ENCODE measurements at places on chromosomes 3 and 15.

DNA sequence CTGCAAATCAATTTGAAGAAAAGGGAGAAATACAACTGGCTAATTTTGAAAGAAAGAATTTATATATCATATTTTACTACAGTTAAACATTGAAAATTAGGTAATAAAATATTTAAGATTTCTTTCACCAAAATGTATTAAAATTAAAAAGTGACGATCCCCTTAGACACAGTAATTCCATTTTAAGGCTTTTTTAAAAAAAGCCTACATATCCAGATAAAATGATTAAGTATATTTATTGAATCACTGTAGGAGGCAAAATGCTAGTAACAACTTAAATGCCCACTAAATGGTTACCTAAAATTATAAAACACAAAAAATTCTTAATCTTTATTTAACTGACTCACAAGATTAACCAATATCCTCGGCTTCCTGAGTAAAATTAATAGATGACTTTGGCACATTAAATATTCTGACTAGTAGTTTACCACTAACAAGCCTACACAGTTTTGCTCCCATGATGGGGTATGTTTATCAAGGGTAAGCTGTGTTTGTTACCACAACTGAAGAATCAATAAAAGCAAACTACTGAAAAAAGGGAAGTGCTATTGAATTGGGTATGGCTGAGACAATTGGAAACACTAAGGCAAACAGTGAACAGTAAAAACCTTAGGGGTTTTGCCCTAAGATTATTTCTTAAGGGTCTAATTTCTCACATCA lies 28.4 kb downstream of the ANKRD28 start:
- DNase-seq = no peak

DNA sequence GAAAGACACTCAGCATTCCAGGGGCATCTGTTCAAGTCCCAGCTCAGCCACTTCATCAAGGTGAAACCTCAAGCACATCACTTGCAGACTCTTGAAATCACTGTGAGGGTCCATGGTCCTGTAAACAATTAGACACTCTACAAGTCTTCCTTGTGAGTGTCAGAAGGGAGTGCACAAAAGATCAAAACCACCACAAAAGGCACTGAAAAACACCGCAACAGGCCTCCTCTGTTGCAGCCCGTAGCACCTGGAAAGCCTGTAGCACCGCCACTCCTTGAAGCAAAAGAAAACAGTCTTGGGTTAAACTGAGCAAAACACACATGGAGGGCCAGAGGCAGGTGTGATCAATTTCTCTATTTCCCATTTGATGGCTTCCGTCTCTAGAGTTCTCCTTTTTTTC lies 63.8 kb upstream of the SNRK start:
- no peak for DNase-seq

- no peak for DNase-seq
These were observed 97.3 kb downstream of the SPATA16 start for GRCh38 chr3:173043757-173044156.

DNA sequence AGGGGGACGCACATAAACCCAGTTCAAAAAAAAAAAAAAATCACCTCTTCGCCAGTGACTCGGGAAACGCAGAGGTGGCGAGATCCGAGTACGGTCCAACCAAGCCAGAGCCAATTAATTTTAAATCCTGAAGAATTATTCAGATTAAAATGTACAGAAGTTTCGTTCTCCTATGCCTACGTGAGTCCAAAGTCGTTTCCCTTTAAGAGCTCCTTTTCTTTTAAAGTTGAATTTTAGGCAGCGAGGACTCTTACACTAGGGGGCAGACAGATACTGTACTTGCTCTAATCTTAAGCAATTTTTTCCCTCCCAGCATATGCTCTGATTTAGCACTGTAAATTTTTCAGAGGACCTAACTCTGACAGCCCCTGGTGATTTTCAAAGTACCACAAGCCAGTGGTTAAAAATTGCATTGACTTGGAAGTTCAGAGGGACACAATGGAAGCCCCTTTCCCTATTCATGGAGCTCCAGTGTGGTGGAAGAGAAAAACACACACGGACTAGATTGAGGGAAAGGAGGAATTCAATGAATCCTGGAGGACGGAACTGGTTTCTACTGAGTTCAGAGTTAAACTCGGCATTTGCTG lies 3.3 kb upstream of the NR2F2 start:
- DNase-seq = peak; percentile 68

DNA sequence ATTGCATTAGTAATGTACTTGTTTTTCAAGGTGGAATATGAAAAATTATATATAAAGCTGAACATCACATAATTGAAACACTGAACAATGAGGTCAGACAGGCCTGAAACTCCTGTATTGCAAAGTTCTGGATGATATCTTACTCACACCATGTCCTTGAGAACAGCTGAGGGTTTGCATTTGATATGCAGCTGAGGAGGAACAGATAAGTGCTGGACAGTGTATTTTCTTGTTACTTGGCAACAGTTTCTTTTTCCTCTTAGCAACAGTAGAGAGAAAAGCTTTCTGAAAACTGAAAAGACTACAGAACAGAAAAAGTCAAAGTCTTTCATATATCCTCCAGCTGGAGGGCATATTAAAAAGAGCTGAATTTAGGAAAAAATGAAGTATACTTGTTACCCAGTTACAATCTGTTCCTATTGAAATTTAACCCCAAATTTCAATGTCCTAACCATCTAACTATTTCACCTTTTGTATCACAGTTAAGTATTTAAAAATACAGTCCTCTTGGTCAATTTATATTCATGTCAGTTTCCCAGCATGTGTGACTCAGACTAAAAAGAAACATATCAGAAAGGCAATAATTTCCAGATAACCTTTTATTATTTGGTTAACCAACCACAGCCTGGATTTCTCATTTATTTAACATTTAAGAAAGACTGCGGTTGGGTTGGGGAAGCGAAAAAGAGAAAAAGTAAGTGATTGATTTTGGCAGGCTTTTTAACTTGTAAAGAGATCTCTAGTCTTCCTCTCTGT lies 733.0 kb upstream of the DPPA4 start:
- peak; percentile 8 for DNase-seq

GRCh38 chr3:52458770-52459545 lies 3.6 kb downstream of the NISCH start:
- DNase-seq = no peak

GRCh38 chr15:100844778-100845177 lies 34.9 kb upstream of the ALDH1A3 start:
- DNase-seq = no peak

DNA sequence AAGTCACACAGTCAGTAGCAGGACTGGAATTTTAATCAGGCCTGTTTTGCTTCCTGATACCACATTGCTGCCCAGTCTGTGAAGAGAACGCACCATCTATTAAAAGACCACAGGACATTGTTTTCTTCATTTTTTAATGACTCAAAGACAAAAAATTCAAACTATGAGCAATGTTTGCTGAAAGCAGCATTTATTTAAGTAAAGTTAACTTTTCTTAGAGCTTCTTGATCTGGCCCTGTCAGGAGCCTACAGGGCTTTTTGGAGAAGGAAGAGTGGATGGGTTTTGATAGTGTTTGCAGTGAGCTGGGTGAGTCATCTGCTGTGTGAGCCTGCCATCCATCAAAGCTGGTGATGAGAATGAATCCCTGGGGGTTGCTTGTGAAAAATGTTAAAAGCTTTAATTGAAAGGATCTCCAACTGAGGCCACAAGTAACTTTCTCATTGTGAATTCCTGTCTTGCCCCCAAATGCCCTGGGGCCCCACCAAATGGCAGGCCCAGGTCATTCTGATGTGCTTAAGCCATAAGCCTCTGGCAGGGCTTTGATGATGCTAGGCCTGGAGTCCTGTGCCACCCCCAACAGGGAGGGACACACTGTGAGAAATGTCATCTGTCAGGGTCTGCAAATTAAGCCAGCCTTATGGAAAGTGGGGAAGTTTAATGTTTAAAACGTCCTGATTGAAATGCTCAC lies 136.2 kb upstream of the PFN2 start:
- peak; percentile 64 for DNase-seq

GRCh38 chr3:49661281-49661680 lies 12.9 kb upstream of the APEH start:
- no peak for DNase-seq

- no peak for DNase-seq
These were observed 54.3 kb downstream of the OXNAD1 start for GRCh38 chr3:16319307-16319706.

DNA sequence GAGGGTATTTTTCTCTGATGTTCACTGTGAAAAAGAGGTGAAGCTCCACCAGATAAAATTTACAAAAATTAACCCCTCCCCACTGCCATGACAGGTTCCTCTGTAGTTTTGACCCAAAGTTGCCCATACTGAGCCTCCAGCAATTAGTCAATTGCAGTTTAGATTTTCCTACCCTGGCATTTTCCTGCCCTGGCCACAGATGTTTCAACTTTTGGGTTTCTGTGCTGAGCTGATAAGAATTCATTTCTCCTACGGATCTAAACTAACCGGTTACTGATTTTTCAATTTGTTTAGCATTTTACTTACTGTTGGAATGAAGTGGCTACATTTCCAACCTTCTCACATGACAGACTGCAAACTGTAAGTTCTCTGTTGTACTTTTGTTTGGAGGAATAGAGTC lies 1346.1 kb upstream of the EPHA6 start:
- DNase-seq = no peak

DNA sequence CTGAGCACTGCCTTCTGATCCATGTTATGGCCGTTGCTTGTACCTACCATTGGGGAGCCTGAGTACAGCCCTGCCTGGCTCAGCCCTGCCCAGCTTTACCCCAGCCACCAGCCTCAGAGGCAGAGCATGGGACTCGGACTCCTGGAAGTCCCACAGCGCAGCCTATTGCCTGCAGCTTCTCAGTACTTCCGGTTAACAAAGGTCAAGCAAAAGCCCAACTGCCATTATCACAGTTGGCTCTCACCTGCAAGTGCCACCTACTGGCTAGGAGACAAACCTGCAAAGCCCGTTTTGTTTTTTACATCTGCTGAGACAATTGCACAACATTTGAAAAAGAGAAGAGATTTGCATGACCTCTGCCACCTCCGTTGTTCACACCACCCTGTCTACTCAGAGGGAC lies 1081.7 kb downstream of the NAALADL2 start:
- no peak for DNase-seq

DNA sequence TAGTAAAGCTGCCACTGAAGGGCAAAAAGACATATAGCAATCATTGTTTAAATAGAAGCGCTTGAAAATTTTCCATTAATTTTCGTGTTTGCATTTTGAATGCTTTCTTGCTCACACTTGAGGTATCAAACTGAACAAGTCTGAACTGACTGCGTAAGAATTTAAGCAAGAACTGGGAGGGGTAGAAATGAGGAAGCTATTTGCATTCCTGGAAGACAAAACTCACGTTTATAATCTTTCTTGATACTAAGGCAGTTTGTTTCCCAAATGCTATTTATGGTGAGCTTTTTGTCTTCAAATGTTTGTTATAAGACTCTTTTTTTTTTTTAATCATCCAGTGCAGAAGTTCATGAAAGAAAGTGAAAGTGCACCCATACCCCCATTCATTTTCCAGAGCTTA lies 499.8 kb upstream of the TPRG1 start:
- DNase-seq = no peak

- DNase-seq = no peak
These were observed 49.4 kb upstream of the LCTL start for GRCh38 chr15:66614951-66615760.

GRCh38 chr15:74283368-74283767 lies 47.2 kb downstream of the CCDC33 start:
- no peak for DNase-seq

GRCh38 chr15:94387849-94388441 lies 156.6 kb downstream of the MCTP2 start:
- DNase-seq = no peak

DNA sequence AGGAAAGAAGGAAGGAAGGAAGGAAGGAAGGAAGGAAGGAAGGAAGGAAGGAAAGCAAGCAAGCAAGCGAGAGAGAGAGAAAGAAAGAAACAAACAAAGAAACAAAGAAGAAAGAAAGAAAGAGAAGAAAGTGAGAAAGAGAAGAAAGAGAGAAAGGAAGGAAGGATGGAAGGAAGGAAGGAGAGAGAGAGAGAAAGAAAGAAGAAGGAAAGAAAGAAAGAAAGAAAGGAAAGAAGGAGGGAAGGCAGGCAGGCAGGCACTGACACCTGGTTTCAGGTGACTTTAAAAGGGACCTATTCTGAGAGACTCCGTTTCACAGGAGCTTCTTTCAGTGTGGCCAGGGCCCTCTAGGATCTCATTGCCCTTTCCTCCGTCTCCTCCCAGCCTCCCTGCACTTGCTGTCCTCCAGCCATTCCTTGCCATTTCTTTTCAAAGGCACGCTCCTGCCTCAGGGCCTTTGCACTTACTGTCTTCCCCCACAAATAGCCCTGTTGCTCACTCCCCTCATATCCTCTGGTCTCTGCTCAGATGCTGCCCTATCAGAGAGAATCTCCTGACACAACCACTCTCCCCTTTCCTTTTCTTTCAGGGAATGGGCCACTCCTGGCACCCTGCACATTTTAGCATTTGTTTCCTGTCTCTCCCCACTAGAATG lies 31.5 kb downstream of the IL12A start:
- no peak for DNase-seq

DNA sequence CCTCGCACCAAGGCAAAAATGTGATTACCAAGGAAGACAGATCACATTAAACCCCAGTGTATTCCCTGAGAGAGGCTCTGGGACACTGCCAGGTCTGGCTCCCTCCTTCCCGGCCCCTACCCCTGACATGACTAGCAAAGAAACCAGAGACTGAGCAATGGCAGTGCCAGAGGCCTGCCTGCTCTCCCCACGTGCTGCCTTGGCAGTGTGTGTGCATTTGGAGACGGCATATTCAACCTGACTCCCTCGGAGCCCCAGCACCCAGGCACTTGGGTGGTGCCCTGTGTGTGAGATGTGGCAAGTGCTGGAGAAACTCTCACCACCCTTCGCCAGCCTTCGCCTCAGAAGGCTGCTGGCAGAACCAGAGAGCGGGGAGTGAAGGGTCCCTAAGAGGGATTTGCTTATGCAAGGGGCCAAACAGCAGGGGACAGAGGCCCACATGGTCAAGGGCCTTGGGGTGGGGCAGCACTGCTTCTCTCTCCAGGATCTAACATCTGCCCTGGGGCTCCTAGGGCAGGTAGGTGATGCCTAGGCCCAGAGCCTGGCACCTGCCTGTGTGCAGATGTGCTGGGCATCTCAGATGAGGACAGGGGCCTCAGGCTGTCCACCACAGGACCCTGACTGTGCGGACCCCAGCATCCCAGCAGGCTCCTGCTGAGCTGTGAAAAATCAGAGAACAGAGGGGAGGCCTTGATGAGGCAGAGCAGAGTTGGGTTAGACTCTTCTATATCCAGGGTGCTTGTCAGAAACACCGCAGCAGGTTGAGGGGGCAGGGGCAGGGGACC lies 23.6 kb upstream of the PLXNA1 start:
- no peak for DNase-seq

- DNase-seq = peak; percentile 79
These were observed 98.0 kb upstream of the TNFAIP8L3 start for GRCh38 chr15:51192521-51193280.
